CMK (cell line): ENCODE measurements at places on chromosomes 2 and 18.

DNA sequence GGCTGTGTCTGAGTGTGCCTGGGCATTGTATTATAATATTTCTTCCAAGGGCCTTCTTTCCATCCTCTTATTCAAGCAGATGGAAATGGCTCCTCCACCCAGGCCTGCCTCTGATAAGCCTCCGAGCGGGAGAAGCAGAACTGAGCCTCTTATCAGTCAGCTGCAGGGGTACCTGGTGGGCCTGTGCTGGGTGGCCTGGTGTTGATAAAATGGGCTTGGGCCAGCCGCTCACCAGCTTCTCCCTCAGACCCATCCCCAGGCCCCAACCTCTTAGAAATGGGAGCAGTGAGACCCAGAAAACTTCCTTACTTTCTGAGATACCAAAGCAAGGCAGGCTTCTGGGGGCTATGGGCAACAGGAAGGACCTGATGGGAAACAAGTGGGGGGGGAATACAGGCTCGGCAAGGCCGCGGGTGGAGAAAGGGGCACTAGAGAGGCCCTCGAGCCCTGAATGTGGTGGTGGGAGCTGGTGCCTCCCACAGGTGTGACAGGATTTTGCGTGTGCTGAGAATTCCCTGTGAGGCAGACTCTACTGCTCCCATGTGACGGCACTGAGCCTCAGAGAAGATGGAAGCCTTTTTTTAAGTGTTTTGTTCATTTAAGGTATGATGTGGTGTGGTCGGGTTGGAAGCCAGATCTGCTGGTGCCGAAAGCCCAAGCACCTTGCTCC, 18.3 kb downstream of the GYPC start:
- peak; percentile 75 for DNase-seq

DNA sequence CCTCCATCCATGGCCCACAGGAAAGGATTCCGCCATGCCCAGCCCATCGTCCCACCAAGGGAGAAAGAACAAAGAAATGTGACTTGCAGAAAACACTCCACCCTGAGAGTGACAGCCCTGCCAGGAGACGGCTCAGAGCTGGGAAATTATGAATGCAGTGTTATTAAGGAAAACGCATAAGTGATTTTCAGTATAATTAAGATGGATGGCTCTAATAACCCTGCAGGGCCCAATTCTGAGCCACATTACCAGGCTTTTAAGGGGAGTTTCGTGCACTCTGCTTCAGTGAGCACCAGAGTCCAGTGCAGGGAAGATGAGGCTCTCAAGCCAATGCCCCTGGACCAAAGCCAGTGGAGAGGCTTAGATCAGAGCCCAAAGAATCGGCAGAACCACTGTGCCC, 10.6 kb upstream of the TEX51 start:
- DNase-seq: no peak

- peak; percentile 84 for DNase-seq
Observed at GRCh38 chr2:218286570-218287459, 5.5 kb downstream of the TMBIM1 start.

- no peak for DNase-seq
Observed at GRCh38 chr2:69054431-69054830, 41.5 kb downstream of the ANTXR1 start.

- no peak for DNase-seq
Observed at GRCh38 chr2:52498077-52498750, 1269.4 kb upstream of the CHAC2 start.

- no peak for DNase-seq
Observed at GRCh38 chr18:11260961-11261461, 111.6 kb upstream of the PIEZO2 start.

- DNase-seq: no peak
Observed at GRCh38 chr2:240846873-240847595, 21.6 kb upstream of the AGXT start.

DNA sequence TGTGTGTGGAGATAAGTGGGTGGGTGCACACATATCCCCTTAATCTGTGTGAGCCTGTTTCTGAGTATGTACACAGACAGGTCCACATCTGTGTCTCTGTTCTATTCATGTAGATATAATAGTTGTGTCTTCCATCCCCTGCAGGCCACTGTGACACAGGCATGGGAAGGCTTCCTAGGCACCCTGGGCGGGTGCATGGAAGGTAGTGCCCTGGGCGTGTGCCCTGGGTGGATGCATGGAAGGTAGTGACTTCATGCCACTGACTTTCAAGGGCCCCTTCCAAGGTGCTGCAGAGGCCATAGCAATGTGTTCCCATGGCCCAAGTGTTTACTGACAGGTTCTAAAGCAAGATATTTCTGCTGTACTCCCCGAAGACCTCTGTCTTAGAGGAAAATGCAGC, 462.5 kb upstream of the HS6ST1 start:
- DNase-seq: no peak

- no peak for DNase-seq
Observed at GRCh38 chr2:227536445-227536844, 62.2 kb upstream of the SCYGR2 start.
